Suppressor macrophage (primary cell): ENCODE measurements at places on chromosomes 3 and 15.

GRCh38 chr15:42737529-42738328 lies 801 bp upstream of the CDAN1 start:
- DNase-seq, result no peak

DNA sequence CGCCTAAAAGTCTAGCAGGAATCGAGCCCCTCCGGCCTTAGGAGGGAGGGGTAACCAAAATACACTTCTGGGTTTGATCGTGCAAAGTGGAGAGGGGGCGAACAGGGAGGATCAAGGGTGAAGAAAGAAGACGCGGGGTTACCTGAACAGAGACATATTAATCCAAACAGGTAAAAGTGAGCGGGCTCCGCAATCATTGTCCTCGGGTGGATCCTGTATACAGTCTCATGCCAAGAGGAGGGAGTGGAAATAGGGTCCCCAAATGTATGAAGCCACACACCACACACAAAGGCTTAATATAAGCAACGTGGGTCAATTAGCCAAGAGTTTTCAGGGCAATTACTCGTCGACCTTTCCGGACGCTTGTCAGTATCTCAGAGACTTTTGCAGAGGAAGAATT lies 749.5 kb downstream of the ROBO1 start:
- DNase-seq, result no peak

DNA sequence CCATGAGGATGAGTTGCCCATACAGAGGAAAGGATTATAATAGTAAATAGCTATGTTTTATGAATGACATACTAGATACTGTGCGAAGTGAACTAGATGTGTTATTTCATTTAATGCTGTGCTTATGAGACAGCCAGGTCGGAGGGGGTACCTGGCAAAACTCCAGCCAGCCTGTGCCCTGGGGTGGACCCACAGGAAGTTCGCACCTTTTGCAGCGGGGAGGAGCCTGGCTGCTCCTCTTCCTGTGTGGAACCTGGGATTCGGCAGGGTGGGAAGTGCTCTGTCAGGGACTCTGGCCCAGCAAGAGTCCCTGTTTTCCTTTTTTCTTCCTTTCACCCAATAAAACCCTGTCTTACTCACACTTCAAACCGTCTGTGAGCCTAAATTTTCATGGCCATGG lies 452.2 kb downstream of the IL5RA start:
- no peak for DNase-seq

- DNase-seq, result peak; percentile 64
Observed at GRCh38 chr3:112128843-112129727, 4.0 kb downstream of the GCSAM start.

GRCh38 chr3:127071597-127072001 lies 88.7 kb downstream of the PLXNA1 start:
- no peak for DNase-seq

- DNase-seq, result no peak
Observed at GRCh38 chr3:12686096-12686495, 22.2 kb upstream of the RAF1 start.

GRCh38 chr3:20186600-20187004 lies 596 bp upstream of the SGO1 start:
- no peak for DNase-seq

GRCh38 chr3:49263159-49263889 lies 13.7 kb downstream of the C3orf62 start:
- no peak for DNase-seq

DNA sequence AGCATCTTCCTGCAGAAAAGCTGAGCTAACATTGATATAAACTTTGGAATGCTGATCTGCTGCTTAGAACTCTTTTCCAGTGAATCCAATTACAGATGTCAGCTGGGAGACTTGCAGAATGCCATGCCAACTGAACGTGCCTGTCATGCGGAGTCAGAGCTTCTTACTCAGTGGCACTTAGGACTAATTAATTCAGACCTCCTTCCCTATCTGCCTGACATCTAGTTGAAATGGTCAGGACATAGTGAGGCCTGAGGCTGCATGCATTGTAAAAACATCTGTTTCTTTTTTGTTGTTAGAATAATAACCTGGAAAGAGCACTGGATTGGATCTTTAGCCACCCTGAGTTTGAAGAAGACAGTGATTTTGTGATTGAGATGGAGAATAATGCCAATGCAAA lies 112.6 kb downstream of the USP13 start:
- DNase-seq, result no peak

DNA sequence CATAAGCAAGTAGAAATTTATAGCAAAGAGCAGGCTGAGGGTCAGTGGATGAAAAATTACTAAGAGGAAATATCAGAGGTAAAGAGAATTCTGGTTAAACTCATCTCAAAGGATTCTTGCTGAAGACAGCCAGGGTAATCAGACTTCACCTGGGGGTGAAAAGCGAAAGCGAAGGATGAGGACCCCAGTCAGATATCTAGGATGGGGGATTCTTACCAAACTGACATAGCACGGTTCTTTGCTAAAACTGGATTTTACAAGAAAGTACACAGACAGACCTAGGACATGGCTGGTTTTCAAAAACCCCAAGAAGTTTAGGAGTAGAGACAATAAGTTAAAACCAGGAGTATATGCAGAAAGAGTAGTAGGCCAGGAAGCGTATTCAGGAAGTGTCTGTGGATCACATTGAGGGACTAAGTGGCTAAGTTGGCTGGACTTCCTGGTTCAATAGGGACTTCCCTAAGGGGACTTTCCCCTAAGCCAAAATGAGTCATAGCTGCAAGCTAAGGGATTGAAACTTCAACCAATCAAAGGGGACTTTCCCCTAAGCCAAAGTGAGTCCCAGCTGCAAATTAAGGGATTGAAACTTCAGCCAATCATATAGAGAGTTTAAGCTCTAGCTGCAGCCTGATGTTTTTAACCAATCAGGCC lies 2.4 kb upstream of the CFAP91 start:
- peak; percentile 93 for DNase-seq

DNA sequence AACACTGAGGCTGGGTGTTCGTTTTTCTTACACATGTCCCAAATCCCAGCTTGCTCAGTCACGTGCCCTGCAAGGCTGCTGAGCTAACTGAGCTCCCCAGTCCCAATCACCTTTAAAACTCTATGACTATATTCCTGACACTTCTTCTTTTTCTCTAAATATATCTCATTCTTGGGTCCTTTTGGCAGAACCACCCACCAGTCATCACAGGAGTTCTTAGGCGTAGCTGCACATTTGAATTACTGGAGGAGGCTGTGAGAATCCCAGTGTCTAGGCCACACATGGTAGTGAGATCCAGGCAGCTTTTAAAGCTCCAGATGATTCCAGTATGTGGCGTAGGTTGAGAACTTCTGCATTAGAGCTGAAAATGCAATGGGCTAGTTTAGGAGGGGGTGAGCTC lies 66.3 kb downstream of the ST8SIA2 start:
- DNase-seq, result no peak

- DNase-seq, result no peak
Observed at GRCh38 chr3:58394339-58394738, 39.3 kb downstream of the PDHB start.

DNA sequence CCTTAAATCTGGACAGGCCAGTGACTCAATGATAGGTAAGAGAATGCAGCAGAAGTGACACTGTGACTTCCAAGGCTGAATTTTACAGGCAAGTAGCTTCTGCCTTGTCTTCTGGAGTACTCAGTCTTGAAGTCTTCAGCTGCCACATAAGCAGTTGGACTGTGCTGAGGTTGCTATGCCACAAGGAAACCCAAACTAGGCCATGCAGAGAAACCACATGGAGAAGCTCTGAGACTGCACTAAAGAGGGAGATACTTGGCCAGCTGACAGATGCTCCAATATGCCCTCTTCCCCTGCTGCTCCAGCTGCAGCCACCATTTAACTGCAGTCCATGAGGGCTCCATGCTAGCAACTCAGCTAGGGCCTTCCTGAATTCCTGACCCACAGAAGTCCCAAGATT lies 119.4 kb upstream of the GADL1 start:
- DNase-seq, result no peak

DNA sequence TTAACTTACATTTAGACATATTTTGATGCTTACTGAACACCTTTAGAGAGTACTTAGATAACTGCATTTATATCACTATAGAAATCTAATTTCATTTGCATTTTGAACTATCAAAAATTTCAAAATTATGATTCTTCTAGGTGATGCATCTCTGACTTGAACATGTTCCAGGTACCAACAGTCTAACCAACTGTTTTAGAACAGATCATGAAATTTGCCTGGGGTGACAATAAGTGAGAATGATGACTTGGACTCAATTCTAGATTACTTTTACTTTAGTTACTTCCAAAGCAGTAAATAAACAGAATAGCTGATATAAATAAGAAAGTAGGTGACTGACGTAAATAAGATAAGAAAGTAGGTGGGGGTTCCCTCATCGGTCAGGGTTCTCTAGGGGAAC lies 307.8 kb downstream of the BCHE start:
- no peak for DNase-seq

- no peak for DNase-seq
Observed at GRCh38 chr3:28212681-28213080, 28.7 kb upstream of the CMC1 start.

DNA sequence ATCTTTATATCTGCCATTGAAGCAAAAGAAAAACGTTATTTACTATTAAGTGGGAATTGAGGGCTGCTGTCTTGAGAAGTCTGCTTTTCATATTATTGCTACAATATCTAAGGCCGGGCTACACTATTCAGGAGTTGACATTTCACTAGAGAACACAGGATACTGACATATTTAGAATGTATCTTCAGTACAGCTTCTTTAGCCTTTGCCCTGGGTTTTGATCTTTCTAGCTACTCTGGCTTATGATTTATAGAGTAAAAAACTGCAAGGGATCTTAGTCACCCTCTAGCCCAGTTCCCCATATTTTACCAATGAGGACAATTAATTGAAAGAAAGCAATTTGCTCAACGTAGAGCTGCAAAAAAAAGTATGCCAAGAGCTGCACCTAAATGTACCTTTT lies 307.4 kb upstream of the DPPA4 start:
- DNase-seq, result no peak

GRCh38 chr3:188286087-188286513 lies 132.1 kb downstream of the LPP start:
- DNase-seq, result peak; percentile 56

DNA sequence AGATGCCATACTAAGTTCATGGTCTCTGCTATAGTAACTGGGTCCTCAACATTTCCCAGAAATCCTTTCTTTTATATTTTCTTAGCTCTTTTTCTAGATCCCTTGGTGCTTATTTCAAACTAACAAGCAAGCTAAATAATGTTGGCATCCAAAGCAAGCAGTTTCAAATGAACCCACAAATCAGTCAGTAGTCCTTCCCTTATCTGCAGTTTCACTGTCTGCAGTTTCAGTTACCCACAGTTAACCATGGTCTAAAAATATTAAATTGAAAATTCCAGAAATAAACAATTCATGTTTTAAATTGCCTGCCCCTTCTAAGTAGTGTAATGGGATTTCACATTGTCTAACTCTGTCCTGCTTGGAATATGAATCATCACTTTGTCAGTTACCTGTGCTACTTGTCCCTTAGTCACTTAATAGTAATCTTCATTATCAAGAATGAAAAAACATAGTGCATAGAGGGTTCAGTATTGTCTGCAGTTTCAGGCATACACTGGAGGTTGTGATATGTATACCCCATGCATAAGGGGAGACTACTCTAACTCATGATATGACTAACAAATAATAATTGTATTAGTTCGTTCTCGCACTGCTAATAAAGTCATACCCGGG lies 633.7 kb downstream of the MECOM start:
- DNase-seq, result no peak

DNA sequence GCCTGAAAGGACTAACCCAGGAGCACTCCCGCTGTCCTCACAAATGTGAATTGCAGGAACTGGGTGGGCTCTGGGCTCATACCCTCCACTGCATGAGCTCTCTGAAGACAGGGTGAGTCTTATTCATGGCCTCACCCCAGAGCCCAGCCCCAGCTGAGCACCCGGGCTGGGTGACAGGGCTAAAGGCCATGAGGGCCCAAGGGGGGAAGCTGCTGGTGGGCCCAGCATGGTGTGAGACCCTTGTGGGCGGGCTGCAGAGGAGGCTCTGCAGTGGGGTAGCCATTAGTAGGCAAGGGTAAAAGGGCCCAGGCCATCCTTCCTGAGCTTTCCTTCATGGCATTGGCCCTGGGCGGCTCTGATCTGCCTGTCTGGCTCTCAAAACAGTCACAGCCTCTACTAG lies 30.3 kb downstream of the SRPRB start:
- DNase-seq, result no peak

GRCh38 chr3:132220986-132221385 lies 96.2 kb upstream of the ACP3 start:
- DNase-seq, result no peak

GRCh38 chr15:60392601-60392985 lies 5.2 kb downstream of the ANXA2 start:
- DNase-seq, result no peak

- peak; percentile 85 for DNase-seq
Observed at GRCh38 chr15:64970698-64971097, 19.0 kb downstream of the SPG21 start.

DNA sequence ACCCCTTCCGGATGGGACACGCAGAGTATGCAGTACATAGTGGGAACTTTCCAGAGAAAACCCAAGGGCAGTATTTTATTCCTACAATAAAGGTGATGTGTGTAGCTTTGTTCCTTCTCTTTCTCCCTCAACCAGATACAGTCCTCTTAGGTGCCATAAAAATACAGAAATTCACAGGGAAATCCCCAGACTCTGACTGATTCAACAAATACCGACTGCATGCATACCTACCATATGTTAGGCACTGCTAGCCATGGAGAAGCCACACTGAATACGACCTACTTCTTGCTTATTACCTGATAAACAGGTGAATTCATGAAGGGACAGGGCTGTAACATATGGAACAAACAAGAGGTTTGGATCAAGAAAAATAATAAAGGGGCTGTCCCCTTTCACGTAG lies 228.5 kb downstream of the FOXP1 start:
- no peak for DNase-seq

GRCh38 chr15:82137261-82137660 lies 91.4 kb upstream of the MEX3B start:
- no peak for DNase-seq

- no peak for DNase-seq
Observed at GRCh38 chr15:77414789-77415442, 5.0 kb downstream of the PEAK1 start.

DNA sequence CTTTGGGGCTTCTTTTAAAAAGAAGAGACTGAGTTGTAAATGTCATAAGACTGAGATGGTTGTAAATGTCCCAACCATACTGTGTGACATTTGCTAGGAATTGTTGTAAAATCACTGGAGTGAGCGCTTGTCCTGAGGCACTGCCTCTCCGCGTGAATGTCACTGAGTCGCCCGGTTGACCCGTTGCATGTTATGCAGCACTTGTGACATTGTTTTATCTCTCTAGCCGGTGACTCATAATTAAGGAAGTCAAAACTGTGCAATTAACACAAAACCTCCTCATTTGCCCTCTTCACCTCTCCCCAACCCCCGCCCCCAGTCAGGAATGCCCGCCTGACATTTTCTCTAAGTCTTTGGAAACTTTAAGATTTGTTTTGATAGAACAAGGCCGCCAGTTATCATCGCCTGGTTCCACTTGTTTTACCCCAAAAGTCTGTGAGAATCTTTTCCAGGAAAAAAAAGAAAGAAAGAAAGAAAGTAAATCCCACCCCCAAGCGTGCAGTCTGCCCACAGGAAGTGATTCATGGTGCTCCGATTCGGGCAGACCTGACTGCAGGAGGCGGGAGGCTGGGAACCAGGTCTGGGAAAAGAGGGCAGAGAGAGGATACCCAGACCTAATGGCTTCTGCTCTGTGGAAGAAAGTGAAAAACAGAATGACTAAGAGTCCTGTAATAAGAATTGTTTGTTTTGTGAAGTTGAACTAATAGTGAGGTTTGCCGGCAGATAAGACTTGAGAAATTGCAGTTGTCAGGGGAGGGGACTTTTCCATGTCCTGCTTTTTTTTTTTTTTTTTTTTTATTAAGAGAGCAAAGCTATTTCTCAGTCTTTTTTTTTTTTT lies 84.8 kb downstream of the SMAD3 start:
- DNase-seq, result peak; percentile 95

- DNase-seq, result no peak
Observed at GRCh38 chr3:98460220-98460619, 2.8 kb upstream of the OR5K1 start.
